H4 (cell line): ENCODE measurements at places on chromosomes 7 and 10. TPM values are rescaled to one million over a fixed set of nuclear protein-coding genes. Genes with fewer than 3 reads are reported as not detected.

DNA sequence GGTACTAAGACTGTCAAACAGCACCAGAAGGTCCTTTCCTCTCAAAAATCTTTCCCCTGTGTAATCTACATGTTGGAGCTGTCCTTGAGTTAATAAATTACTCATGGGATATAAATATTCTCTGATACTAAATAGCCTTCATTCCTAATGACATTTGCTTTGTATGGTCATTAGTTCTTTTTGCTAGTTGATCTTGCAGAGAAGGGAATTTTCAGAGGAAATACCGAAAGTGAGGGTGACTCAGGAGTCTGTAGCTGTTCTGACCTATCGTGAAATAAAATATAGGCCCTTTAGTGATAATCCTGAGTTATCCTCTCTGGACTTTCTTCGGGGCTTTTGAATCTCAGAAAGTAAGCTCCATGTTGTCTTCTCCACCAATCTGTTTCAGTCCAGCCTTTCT is 19.4 kb upstream of the CLDN12 start:
- DNase-seq, result no peak

GPR26 gene
- total RNA-seq, result not detected in 2 replicates

DNA sequence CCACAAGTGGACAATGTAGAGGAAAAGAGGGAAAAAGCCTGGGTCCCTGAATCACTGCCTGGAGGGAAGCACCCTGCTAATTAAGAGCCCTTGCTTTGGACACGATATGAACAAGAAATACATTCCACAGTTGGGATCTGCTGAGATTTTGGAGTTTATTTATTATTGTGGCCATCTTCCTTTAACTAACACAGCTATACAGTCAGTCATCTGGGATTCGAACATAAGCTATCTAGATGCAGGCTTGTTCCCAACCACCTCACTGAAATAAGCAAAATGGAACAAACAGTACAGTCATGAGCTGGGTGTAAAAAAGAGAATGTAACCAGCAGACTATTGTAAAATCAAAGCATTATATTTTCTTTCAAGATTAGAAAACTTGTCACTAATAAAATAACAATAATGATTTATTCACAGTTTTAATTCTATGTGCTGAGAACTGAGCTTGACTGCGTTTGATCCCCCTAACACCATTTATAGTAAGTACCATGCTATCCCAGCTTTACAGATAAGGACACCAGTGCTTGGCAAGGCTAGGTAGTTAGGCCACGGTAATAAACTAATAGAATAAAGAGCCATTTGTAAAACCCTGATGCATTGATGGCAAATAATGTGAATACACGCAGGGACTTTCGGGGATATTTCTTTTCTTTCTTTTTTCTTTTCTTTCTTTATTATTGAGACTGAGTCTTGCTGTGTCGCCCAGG is 223.8 kb upstream of the KLF6 start:
- DNase-seq, result no peak

DNA sequence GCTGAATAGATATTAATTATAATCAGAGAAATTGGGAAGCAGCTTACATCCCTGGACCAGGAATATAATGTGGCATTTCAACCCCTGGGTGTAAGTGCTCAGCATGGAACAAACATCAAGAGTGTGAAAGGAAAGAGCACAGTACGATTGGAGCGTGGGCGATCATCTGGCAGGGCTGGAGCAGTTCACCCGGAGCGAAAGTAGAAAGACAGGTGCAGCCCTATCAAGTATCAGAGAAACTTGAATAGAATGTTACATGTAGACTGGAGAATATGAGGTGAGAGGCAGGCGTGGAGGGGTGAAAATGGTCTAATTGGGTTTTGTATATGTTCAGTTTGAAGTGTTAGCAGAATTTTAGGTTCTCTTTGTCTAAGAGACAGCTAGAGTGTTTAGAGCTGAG is 303.0 kb downstream of the MDFIC start:
- DNase-seq, result no peak

GRCh38 chr10:86861351-86861750 is 96.1 kb downstream of the MMRN2 start:
- no peak for DNase-seq

DNA sequence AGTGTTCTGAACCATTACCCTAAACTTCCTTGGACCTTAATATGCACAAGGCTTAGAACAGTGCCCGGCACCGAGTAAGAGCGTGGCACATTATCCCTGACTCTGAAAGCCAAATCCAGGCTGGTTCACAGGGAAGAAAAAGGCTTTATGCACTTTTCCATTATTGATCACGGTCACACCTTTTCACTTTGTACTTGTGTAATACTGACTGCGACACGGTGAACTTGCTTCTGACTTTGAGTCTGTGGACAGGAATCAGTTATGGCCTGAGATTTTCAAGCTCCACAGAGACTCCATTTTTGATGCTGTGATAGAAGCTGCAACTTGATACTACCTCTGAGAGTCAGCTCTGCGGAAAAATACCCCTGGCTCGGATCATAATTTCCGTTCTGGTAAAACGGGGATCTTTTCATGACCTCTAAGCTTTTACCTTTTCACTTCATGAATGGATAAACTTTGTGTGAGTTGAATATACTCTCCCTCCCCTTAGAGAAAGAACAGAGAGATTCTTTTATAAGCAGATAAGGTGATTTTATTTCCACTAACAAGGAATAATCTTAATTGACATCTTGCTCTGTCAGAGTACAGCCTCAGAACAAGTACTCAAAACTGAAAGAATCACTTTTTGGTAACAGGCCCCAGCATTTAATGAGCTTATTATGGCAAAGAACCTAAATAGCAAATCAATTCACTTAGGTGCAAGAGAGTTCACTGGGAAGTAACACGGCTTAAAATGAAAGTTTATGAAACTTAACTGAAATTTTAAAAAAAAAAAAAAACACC is 88.8 kb downstream of the ELMO1 start:
- no peak for DNase-seq
